ENCODE measurements at places on chromosomes 5 and 9.

DNA sequence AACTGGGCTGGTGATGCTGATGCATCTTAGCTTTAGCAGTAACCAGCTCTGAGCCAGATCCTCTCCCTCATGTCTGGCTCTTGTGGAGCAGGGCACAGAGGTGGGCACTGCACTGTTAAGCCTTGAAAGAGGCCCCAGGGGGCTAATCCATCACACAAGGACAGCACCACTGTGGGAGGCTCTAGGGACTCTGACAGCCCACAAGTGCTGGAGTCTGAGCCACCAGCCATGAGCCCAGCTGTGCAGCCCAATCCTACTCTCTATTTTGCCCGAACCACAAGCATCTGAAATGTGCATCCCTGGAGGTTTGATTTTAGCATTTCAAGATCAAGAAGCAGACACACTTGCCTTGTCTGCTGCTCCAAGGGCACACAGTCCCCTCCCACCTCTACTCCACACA is 407.1 kb upstream of the TRPC7 start:
- DNase-seq = no peak

DNA sequence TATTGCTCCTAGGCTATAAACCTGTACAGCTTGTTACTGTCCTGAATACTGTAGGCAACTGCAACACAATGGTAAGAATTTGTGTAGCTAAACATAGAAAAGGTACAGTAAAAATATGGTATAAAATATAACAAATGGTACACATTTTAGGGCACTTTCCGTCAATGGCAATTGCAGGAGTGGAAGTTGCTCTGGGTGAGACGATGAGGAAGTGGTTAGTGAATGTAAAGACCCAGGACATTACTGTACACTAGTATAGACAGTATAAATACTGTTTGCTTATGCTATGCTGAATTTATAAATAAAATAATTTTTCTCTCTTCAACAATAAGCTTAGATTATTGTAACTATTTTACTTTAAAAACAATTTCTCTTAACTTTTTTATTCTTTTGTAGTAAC is 15.6 kb upstream of the ADRB2 start:
- DNase-seq = no peak

DNA sequence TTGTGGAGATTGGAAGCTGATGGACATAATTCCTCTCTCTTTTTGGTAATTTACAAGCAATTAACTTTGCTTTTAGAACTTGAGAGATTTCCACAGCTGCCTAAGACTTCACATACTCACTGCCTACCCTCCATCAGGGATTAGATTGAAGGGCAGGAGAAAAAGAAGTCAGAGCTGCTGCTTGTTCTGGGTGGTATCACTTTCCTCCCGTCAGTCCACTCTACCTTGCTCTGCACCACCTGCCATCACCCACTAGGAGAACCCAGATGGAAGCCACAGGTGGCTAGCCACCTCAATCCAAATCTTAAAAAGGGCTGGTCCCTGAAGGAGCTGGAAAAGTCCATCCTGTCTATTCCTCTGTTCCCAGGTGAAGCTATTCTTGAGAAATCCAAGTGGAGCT is 10.5 kb downstream of the IRF1 start:
- DNase-seq = no peak

- DNase-seq = peak; percentile 81
Measured at GRCh38 chr9:126719618-126720031, 85.2 kb upstream of the ZBTB43 start.

DNA sequence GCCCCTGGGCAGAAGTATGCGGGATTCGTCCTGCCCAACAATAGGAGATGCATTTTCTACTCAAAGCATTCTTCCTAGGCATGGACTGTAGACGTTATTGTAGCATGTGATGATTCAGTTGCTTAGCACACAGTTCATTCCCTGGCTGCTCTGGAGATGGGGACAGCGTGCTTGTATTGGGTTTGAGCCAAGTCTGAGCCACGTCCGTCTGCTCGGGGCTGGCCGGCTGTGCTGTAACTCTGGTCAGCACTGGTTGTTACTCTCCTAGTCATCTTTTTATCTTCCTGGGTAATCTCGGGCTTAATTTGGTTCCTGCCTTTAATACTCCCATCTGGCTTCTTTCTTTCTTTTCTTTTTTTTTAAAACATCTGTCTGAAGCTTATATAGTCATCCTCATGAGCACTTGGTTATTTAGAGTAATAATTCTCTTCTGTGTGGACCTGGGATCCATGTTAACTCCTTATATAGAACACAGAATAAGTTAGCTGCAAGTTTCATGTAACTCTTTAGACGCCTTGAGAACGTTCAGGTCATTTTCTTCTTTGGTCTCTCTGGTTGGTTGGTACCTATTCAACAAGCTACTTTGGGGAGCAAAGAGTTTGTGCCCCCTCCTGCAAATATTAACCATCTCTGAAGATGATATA is 118.8 kb upstream of the RPS23 start:
- no peak for DNase-seq

DNA sequence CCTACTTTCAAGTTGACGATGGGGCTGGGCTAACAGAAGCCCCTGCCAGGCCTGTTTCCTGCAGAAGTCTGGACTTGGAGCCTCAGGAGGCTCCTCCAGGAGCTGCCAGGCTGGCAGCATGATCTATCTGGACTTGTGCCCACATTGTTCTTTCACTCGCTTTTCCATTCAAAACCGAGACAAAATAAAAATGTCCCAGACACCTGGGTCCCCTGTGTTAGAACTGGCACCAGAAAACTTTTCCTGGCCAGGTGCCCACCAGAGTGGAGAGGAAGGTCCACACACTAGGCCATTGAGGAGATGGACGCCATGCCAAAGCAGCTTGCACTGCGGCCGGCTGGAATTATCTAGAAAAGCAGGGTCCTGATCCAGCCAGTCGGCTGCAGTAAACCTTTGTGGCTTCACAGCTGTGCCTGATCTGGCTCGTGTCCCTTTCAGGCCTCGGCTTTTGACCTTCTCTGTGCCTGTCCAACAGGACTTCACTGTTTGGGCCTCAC is 78.2 kb downstream of the GCNT1 start:
- DNase-seq = no peak

GRCh38 chr9:133239533-133240090 is 30.6 kb upstream of the OBP2B start:
- DNase-seq = no peak

GRCh38 chr5:34743878-34744277 is 87.8 kb downstream of the RAI14 start:
- no peak for DNase-seq

GRCh38 chr5:122078116-122079110 is at the start of gene LOX:
Gene LOX, minus strand, starts transcription at chr5:122078259. Its CDS starts 274 bp downstream, at chr5:122077985.
- no peak for DNase-seq

DNA sequence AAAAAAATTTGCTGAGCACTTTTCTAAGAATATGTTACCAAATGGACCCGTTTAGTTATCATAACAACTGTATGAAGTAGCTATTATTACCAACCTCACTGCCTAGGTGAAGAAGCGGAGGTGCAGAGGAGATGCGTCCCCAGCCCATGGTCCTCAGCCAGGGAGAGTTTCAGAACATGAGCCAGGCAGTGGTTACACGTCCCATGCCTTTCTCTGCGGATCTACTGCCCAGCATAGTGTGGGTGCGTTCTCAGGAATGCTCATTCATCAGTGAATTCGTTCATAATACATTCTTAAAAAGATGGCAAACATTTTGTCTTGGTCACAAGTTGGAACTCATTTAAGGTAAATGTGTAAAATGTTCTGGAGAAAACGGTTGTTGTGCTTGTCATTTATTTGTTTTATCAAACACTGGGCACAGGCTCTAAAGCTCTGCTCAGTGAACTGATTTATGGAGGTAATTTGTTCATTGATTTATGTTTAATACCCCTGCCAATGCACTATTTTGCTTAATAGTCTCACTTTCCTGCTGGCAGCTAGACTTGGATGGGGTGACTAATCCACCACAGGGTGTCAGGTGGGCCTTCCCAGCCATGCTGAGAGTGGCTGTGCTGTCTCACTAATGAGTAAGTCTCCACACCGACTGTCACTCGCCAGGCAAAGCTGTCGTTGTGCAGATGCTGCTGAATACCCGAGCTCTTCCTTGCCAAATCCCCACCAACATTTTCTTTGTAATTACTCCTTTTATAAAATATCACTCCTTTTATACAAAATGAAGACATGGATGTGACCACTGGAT is 248.8 kb downstream of the TENT4A start:
- DNase-seq = no peak

DNA sequence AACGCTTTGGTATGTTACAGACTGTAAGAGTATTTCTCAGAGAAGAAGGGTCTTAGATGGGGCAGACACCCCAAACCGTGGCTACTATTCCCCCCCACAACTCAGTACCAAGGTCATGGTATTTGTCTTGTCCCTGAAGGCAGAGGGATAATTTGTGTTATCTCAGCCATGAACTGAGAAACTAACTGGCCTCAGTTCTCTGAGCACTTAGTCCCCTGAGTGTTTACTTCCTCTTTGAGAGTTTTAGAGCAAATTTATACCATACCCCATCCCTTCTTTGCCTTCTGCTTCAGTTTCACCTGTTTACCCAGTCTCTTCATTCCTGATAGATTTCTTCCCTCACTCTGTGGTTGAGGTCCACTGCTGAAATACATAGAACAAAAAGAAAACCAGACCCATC is 183.9 kb downstream of the LRRC70 start:
- DNase-seq = no peak

DNA sequence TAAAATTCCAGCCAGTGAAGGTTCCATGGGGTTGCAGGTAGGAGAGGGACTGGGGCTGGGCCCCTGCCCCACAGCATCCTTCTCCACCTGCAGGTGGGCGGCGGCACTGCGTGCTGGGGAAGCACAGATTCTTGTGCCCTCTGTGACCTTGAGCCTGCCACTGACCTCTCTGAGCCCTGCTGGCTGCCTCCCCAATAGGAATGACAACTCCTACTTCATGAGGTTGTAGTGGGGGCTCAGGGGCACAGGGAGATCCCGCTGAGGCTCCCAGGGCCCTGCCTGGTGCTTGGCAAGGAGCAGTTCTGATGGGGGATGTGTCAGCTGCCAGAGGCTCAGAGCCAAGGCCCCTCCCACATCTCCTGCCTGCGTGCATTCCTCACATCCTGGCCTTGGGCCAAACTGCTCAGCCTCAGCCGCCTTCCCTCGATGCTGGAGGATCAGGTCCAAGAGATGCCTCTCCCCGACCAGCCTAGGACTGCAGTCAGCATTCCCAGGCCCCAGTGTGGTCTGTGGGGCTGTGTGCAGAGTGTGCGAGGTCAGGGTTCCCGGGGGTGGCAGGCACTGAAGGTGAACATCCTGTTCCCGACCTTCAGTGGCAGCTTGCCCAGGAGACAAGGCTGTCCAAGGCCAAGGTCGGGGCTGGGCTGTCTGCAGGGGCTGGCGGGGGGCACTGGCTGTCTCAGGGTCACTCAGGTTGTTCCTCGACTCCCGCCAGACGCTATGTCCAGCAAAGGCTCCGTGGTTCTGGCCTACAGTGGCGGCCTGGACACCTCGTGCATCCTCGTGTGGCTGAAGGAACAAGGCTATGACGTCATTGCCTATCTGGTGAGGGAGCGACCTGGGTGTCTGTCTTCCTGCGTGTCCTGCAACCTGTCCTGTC is 7.0 kb downstream of the ASS1 start:
- no peak for DNase-seq

- DNase-seq = no peak
Measured at GRCh38 chr5:178572617-178573016, 17.6 kb downstream of the COL23A1 start.

GRCh38 chr9:88583901-88584596 is 49.1 kb downstream of the NXNL2 start:
- DNase-seq = no peak
